Bronchus fibroblast of lung (primary cell): ENCODE measurements at places on chromosomes 2 and 18. TPM values are rescaled to one million over a fixed set of nuclear protein-coding genes. Genes with fewer than 3 reads are reported as not detected.

Gene BOK
- 29.7 and 36.5 TPM in 2 replicates for total RNA-seq

Gene REG3A
- total RNA-seq, result not detected in 2 replicates

Gene NEMP2
- total RNA-seq, result 5.9 and 6.4 TPM in 2 replicates

Gene CCDC138
- 3.1 and 3.9 TPM in 2 replicates for total RNA-seq

Gene TLX2
- total RNA-seq, result 0.15 and 0.34 TPM in 2 replicates

Gene DOK6
- total RNA-seq, result 0.15 and 0.17 TPM in 2 replicates

Gene C2orf78
- total RNA-seq, result not detected in 2 replicates

Gene ARHGEF4
- total RNA-seq, result 1.6 and 2.7 TPM in 2 replicates

Gene GALNT3
- total RNA-seq, result 0.84 and 2.5 TPM in 2 replicates

Gene ERFE
- 4.2 TPM in 2 replicates for total RNA-seq

Gene KANSL1L
- total RNA-seq, result 3.7 and 6.1 TPM in 2 replicates

Gene GAD1
- not detected in 2 replicates for total RNA-seq

Gene TCF7L1
- 0.84 and 1.0 TPM in 2 replicates for total RNA-seq

Gene LRATD1
- total RNA-seq, result 1.0 and 1.3 TPM in 2 replicates

Gene C2orf80
- total RNA-seq, result not detected in 2 replicates

Gene MGAT5
- 14.0 and 21.9 TPM in 2 replicates for total RNA-seq

Gene CHRNG
- total RNA-seq, result not detected in 2 replicates

Gene CCDC148
- total RNA-seq, result 0.45 and 0.50 TPM in 2 replicates

Gene SULT1C3
- total RNA-seq, result not detected in 2 replicates

Gene KCNE4
- total RNA-seq, result 1.9 and 2.0 TPM in 2 replicates

Gene C2orf76
- total RNA-seq, result 10.9 and 11.4 TPM in 2 replicates

Gene CDK5R2
- total RNA-seq, result not detected in 2 replicates

Gene FSHR
- total RNA-seq, result not detected in 2 replicates

Gene ANKRD36
- 3.4 and 3.7 TPM in 2 replicates for total RNA-seq
